ENCODE measurements at places on chromosomes 7 and 10. TPM values are rescaled to one million over a fixed set of nuclear protein-coding genes. Genes with fewer than 3 reads are reported as not detected.

The CPXM2 gene
- total RNA-seq, result 3.9 TPM

GRCh38 chr10:113357681-113358300 is 195.1 kb upstream of the HABP2 start:
- H3K4me1 ChIP-seq, result no peaks in the 10 kb centered on the region
- no peak overlapping the region for H3K27ac ChIP-seq
- DNase-seq, result no peak
- H3K36me3 ChIP-seq, result no peaks in the 10 kb centered on the region
- no peak overlapping the region for H3K4me3 ChIP-seq
- H3K27me3 ChIP-seq, result no peaks in the 10 kb centered on the region

DNA sequence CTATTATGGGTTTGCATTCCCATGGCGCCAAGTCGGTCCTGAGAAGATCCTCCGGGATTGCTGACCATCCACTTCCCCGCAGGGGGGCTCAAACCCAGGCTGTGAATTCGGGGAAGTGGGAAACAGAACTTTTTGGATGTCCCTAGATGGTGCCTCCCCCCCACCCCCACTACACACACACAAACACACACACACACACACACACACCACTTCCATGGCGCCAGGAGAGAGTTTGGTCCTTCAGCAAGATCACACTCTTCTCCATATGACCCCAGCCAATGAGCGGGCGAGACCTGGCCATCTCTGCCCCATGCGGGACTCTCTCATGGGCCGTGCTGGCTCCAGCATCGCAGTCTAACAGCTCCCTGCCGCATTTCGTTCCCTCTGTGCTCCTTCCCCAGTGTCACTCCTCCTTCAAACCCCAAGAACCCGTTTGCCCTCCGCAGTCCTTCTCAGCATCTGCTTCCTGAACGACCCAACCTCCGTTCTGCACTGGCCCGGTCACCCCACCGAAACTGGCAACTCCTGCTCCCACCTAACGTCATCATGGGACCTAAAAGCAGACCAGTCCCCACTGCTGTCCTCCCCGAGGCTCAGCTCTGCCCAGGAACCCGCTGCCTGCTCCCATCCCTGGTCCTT is 32.1 kb upstream of the TNRC18 start:
- H3K4me1 ChIP-seq, result no peaks in the 10 kb centered on the region
- no peak overlapping the region for H3K27ac ChIP-seq
- DNase-seq, result no peak
- no peak overlapping the region for H3K4me3 ChIP-seq
- no peaks in the 10 kb centered on the region for H3K36me3 ChIP-seq
- no peaks in the 10 kb centered on the region for H3K27me3 ChIP-seq

GRCh38 chr10:98340261-98340939 is 72.4 kb upstream of the LOXL4 start:
- no peaks in the 10 kb centered on the region for H3K36me3 ChIP-seq
- no peak for DNase-seq
- H3K27me3 ChIP-seq, result no peaks in the 10 kb centered on the region
- no peak overlapping the region for H3K4me3 ChIP-seq
- no peaks in the 10 kb centered on the region for H3K4me1 ChIP-seq
- H3K27ac ChIP-seq, result no peak overlapping the region

GRCh38 chr10:107657851-107658250 is 493.3 kb upstream of the SORCS1 start:
- H3K27ac ChIP-seq, result no peak overlapping the region
- H3K36me3 ChIP-seq, result no peaks in the 10 kb centered on the region
- no peak overlapping the region for H3K4me3 ChIP-seq
- DNase-seq, result no peak
- H3K4me1 ChIP-seq, result peaks cover 6% of the 10 kb centered on the region
- H3K27me3 ChIP-seq, result no peaks in the 10 kb centered on the region

The GRK5 gene
- total RNA-seq, result 1.6 TPM
